ENCODE measurements at places on chromosomes 5 and 9. TPM values are rescaled to one million over a fixed set of nuclear protein-coding genes. Genes with fewer than 3 reads are reported as not detected.

The DMRT2 gene
- polyA plus RNA-seq = not detected

The NR4A3 gene
- 1.4 TPM for polyA plus RNA-seq

The KIF4B gene
- polyA plus RNA-seq = 0.01 TPM

The TAF1L gene
- 0.03 TPM for polyA plus RNA-seq

The CYSRT1 gene
- polyA plus RNA-seq = 71.7 TPM

The IFNB1 gene
- not detected for polyA plus RNA-seq

The PCDHB3 gene
- 1.1 TPM for polyA plus RNA-seq

The TSC1 gene
- 45.6 TPM for polyA plus RNA-seq

The ECM2 gene
- 9.8 TPM for polyA plus RNA-seq

The PCDHB15 gene
- 3.0 TPM for polyA plus RNA-seq

The CIZ1 gene
- polyA plus RNA-seq = 95.1 TPM

The CNTLN gene
- polyA plus RNA-seq = 4.5 TPM

The FBP2 gene
- polyA plus RNA-seq = 0.25 TPM

The GARIN3 gene
- not detected for polyA plus RNA-seq

The LPAR1 gene
- polyA plus RNA-seq = 22.4 TPM

The FYB1 gene
- polyA plus RNA-seq = 6.8 TPM

The SLC6A19 gene
- polyA plus RNA-seq = 295 TPM

The GGTA1 gene
- polyA plus RNA-seq = 8.8 TPM

The SPAAR gene
- 0.84 TPM for polyA plus RNA-seq
